A549 (cell line): ENCODE measurements at places on chromosomes 3 and 15. TPM values are rescaled to one million over a fixed set of nuclear protein-coding genes. Genes with fewer than 3 reads are reported as not detected.

ALPK3 gene
- polyA plus RNA-seq: 0.17 to 0.26 TPM (median 0.24 TPM) in 3 replicates

DNA sequence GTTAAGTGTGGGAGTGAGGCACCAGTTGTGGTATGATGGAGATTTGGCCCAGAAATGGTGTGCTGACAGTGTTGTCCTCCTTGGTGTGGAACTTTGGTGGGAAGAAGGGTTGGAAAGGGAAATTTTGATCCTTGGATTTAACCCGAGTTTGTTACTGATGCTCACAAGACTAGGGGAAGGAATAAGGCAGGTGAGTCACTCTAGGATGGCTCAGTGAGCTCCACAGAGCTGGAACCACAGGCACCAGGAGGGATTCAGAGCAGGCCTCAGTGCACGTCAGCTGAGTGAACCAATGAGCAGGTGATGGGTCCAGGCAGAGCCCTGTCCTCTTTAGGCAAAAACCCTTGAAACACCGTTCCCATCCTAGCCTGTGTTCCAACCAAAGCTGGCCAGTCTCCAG, 11.4 kb downstream of the CHRD start:
- no peak for DNase-seq

- no peak for DNase-seq
Observed at GRCh38 chr3:48275287-48276027, 34.6 kb downstream of the ZNF589 start.

DNA sequence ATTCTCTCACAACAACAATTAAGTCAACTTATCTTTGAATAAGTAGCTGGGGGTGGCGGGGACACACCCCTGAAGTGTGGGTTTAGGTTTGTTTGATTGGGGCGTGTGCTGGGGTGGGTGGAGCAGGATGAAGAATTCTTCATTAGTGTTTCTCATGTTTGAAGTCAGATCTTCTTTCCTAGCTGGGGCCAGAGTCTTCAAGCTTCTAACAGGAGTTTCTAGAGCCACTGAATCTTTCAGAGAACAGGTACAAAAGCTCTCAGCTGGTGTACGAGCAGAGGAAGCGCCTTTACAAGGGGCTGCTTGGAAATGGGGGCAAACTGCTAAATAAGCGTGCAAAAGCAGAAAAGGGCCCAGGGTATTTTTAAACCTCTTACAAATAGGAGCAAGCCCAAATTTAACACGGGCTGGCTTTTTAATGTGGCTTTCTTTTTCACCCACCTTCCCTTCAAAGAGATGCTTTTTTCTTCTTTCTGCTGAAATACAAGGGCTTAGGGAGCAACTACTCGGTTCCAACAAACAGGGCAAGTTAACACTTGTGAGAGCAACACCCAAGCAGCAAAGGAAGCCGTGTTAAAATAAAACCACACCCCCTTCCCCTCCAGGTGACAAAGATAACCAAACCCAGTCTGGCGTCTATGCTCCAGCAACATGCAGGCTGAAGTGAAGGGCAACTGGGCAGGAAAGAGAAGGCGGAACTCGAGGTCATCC, 86.9 kb upstream of the RASGRP1 start:
- DNase-seq: no peak

GRCh38 chr3:20589275-20589674, 403.3 kb upstream of the SGO1 start:
- no peak for DNase-seq

HRG gene
- polyA plus RNA-seq: not detected in 3 replicates

DNA sequence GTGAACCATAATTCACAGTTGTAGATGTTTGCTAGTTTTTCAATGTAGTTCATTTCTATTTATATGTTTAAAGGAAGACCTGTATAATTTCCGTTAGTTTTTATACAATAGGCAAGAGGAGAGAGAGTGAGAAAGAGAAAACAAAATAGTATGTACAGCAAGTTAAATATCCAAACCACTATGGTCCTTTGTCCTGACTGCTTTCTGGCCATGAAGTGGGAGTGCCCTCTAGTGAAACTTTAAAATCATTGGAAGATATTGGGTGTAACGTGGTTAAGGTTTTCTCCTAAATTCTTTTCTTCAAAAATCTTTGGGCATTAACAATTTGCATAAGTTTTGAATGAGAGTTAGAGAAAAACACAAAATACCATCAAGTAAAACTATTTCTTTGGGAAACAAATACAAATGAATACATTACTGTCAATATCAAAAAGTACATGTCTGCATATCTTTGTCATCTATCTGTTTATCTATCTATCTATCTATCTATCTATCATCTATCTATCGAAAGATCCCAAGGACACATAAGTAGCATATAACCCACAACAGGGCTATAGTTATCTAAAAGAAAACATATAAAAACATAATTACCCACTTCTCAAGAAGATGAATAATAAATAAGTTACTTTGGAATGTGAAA, 534.6 kb upstream of the ATP11B start:
- DNase-seq: peak; percentile 54

GRCh38 chr3:193829781-193830180, 236.8 kb downstream of the OPA1 start:
- DNase-seq: no peak

ADAMTS7 gene
- polyA plus RNA-seq: 2.7 to 3.2 TPM (median 2.9 TPM) in 3 replicates

KLF15 gene
- not detected in 3 replicates for polyA plus RNA-seq

GRCh38 chr3:136114421-136114820, 81.7 kb downstream of the MSL2 start:
- DNase-seq: no peak

SAMMSON gene
- polyA plus RNA-seq: not detected in 3 replicates

DNA sequence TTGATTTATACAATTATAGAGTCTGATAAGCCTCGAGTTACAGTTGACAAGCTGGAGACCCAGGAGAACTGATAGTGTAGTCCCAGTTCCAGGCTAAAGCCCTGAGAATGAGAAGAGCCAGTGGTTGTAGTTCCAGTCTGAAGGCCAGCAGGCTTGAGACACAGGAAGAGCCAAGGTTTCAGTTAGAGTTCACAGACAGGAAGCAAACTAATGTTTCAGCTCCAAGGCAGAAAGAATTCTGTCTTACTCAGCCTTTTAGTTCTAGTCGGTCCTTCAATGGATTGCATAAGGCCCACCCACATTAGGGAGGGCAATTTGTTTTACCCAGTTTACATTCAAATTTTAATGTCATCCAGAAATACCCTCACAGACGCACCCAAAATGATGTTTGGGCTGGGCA, 102.7 kb downstream of the CDIN1 start:
- no peak for DNase-seq

CCR8 gene
- not detected in 3 replicates for polyA plus RNA-seq

DNA sequence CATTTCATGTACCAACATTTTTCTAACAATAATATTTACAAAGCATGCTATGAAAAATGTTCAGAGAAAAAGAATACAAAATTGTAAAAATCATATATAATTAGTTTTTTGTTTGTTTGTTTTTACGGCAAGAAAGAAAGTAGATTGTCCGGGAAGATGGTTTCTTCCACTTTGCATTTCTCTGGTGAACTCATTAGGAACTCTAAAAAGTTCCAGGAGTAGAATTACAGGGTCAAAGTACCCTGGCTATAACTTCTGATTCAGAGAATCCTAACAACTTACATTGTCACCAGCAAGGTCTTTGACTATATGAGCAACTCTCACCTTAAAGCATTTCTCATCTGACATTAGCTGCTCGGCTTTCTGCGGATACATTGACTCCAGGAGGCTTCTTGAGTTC, 196.7 kb downstream of the PDE8A start:
- DNase-seq: no peak

MOBP gene
- 0.01 TPM in 1 of 3 replicates, not detected in the others for polyA plus RNA-seq

PLA1A gene
- polyA plus RNA-seq: 0.12 to 0.17 TPM (median 0.12 TPM) in 3 replicates

DNA sequence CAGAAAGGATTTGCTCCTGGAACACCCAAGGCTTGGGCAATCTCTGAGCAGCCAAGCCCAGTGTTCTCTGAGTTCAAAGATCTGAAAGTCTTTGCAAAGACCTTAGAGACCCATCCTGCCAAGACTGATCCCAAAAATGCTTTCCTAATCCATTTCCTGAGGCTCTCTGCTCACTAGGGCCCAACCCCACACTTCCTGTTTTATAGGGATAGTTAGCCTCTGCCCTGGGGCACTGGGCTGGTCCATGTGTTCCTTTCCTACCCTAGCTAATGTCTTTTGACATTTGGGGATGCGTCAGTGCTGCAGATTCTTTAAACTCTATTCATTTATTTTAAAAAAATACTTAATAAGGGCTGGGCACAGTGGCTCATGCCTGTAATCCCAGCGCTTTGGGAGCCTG, 372.7 kb downstream of the ROBO2 start:
- no peak for DNase-seq

GRCh38 chr3:177835008-177835407, 637.7 kb upstream of the TBL1XR1 start:
- no peak for DNase-seq

DNAH12 gene
- 0.05 to 0.13 TPM (median 0.05 TPM) in 3 replicates for polyA plus RNA-seq

NTRK3 gene
- polyA plus RNA-seq: 50.3 to 60.8 TPM (median 55.0 TPM) in 3 replicates

DNA sequence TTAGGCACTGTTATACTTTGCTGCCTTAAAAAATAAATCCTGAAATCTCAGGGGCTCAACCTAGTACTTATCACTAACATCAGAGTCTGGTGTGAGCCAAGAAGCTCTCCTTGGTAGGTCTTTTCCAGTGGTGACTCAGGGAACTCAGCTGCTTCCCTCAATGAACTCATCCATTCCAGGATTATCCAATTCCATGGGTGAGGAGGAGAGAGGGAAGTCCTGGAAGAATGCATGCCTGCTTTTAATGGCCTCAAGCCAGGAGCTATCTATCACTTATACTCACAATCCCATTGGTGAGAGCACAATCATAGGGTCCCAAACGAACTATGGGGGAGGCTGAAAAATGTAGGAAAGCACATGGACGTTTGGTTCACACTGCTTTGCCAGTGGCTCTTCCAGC, 113.6 kb downstream of the POLR2M start:
- no peak for DNase-seq

ARPP21 gene
- polyA plus RNA-seq: not detected in 3 replicates

GRCh38 chr3:32956750-32957570, 5.5 kb downstream of the CCR4 start:
- no peak for DNase-seq

DNA sequence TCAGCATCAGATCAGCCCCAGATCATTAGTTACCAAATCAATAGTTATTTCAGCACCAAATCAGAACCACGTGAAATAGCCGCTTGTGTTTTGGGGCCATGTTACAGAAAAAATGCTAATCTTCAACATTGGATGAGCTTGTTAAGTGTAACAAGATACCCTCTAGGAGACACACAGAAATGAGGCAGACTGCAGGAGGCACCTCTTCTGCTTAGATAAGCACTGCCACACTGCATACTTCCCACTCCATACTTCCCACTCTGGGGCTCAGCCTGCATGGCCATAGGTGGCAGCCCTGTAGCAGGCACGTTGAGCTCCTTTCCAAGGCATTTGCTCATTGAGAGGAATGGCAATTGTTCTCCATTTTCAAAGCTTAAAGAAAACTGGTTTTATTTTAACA, 73.3 kb downstream of the CHCHD6 start:
- DNase-seq: no peak

- no peak for DNase-seq
Observed at GRCh38 chr15:22954798-22955543, 25.2 kb downstream of the CYFIP1 start.

CCR2 gene
- not detected in 3 replicates for polyA plus RNA-seq

- no peak for DNase-seq
Observed at GRCh38 chr3:177676148-177676547, 478.9 kb upstream of the TBL1XR1 start.

- no peak for DNase-seq
Observed at GRCh38 chr3:100027321-100027720, 87.0 kb downstream of the FILIP1L start.

GRCh38 chr3:31166249-31166885, 271.9 kb upstream of the GADL1 start:
- peak; percentile 22 for DNase-seq
